H7 (cell line): ENCODE measurements at places on chromosomes 11 and 22. TPM values are rescaled to one million over a fixed set of nuclear protein-coding genes. Genes with fewer than 3 reads are reported as not detected.

DNA sequence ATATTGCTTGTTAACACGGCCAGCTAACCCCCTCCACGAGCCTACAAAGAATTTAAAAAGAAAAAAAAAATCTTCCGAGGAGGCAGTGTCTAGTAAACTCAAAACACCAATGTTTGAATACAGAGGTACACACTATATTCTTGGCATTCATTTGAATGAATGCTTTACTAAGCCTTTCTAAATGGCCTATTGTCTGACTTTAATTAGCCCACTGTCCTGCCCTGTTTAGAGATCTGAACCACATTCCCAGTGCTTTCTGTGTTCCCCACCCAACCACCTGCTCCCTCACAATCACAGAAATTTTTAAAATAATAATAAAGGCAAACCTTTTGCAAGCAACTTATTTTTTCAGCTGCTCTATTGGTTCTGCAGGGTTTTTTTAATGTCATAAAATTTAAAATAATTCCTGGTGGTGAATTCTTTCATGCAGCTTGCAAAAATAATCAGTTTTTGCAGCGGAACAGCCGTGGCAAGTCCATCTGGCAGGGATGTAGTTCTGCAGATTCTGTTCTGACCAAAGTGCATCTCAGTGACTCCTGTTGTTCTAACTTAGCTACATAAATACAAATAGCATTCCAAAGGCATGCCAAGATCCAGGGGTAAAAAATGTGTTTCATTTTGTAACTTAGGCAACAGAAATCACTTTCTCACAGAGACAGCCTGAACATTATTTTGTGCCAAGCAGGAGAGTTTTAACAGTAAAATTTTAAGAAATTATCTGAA, 23.8 kb downstream of the POU2AF2 start:
- DNase-seq: no peak

- peak; percentile 61 for DNase-seq
Measured at GRCh38 chr11:76186776-76187279, 19.5 kb downstream of the WNT11 start.

DNA sequence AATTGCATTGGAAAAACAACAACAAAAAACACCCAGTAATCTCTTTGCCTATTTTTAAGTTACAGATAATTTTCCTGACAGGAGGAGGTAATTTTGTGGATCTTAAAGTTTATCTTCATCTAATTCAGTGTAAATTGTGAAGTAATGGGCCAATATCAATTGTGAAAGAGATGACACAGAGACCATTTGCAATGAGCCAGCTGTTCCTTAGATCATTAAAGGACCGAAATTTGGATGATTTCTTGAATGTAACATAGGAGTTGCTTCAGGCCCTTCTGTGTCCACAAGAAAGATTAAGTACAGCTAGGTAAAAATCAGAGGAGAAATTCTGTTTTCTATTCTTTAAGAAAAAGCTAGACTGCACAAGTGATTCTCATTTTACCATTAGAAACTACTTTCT, 718.5 kb upstream of the ANO3 start:
- no peak for DNase-seq

- peak; percentile 19 for DNase-seq
Measured at GRCh38 chr11:86610559-86611341, 61.7 kb downstream of the ME3 start.

- no peak for DNase-seq
Measured at GRCh38 chr11:134636071-134636470, 224.0 kb upstream of the B3GAT1 start.

DNA sequence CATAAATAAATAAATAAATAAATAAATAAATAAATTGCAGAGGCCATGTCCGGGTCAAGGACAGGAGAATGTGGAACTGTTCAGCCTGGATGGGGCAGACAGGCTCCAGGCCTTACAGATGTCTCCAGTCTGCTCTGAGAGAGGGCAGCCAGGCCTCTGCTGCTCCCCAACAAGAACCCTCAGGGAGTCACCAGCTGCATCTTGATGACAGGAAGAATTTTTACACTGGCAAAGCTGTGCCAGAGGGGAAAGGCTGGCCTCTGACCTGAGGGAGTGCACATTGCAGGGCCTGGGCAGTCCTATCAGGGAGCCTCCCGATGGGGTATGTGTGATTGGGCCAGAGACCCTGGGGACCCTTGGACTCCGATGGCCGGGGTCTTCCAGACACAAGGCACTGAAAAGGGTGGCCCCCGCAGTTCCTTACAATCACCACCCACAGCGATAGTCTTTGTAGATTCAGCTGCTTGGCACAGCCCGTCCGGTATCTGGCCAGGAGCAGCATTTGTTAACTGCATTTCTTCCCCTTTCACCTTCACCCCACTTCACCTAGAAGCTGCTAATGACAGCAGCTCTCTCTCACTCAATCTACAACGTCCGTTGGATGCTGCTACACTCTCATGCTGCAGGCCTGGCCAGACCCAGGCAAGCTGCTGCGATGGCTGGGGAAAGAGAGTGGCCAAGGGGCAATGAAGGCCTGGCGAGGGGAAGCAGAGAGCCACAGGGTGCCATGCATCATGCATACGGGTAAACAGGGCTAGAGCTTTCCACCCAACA, 8.1 kb downstream of the MOGAT2 start:
- DNase-seq: no peak

DNA sequence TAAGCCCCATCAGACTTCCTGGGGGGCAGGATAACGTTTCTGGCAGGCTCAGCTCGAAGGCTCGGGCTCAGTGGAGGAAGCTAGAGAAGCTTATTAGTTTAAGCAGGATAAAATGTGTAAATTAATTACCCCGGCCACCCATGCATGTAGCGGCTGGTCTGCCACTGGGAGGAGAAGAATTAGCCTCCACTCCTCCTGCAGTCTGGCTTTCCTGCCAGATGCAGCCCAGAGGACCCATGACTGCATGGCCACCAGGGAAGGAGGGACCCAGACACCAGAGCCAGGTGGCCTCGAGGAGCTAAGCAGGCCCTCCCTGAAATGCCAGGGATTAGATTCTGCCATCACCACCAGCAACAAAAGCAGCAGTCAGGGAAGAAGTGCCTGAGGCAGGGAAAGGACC, 32.3 kb downstream of the TRIM29 start:
- DNase-seq: no peak

- DNase-seq: no peak
Measured at GRCh38 chr11:58134151-58134550, 8.8 kb upstream of the OR9I1 start.

DNA sequence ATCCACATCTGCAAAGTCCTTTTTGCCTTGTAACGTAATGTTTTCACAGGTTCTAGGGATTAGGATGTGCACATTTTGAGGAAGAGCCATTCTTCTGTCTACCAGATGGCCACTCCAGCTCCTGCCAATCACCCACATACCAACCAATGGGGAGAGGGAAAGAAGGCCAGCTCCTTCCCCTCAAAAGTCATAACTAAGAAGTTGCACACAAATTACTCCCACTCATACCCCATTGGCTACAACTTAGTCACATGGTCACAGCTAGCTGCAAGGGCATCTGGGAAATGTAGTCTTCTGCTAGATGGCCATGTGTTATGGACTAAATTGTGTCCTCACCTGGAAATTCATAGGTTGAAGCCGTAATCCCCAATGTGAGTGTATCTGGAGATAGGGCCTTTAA, 15.4 kb upstream of the MYOD1 start:
- DNase-seq: no peak

DNA sequence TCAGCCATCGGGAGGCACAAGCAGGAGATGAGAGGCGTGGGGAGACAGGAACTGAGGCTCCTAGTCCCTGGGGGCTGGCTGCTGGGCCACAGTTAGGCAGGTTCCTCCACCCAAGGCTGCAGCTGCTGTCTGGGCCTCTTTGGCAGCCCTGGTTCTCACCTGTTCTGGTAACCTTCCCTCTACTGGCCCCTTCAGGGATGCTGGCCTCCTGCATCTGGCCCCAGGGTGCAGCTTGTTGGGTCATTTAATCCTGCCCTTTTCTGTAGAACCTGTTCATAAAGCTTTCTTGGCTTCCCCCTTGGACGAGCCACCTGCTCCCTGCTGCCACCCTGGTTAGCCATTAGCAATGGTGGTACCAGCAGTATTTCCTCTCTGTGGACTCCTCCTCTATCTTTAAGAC, 5.5 kb downstream of the USH1C start:
- no peak for DNase-seq

- peak; percentile 66 for DNase-seq
Measured at GRCh38 chr22:39524753-39525657, 4.6 kb downstream of the ATF4 start.

Gene PATE2
- not detected in 2 replicates for total RNA-seq

Gene MISFA
- 0.73 TPM in 1 of 2 replicates, not detected in the other for total RNA-seq
